IPS DF 6.9 (cell line): ENCODE measurements at places on chromosomes 2 and 18.

- DNase-seq, result no peak
Measured at GRCh38 chr18:13223311-13224143, 5.0 kb downstream of the LDLRAD4 start.

DNA sequence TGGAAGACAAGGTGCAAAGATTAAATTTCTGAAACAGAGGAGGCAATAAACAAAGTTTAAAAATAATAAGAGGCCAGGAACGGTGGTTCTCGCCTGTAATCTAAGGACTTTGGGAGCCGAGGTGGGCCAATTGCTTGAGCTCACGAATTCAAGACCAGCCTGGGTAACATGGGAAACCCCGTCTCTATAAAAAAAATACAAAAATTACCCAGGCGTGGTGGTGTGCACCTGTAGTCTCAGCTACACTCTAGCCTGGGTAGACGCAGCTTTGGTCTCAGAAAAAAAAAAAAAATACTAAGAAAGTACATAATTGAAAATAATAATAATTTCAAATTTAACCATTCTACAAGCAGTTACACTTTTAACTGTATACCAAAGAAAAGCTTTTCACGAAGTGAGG is 744.6 kb upstream of the POU3F3 start:
- no peak for DNase-seq

GRCh38 chr18:43574974-43575373 is 297.7 kb upstream of the SYT4 start:
- no peak for DNase-seq

GRCh38 chr2:218129458-218130135 is 3.8 kb downstream of the CXCR2 start:
- DNase-seq, result no peak

DNA sequence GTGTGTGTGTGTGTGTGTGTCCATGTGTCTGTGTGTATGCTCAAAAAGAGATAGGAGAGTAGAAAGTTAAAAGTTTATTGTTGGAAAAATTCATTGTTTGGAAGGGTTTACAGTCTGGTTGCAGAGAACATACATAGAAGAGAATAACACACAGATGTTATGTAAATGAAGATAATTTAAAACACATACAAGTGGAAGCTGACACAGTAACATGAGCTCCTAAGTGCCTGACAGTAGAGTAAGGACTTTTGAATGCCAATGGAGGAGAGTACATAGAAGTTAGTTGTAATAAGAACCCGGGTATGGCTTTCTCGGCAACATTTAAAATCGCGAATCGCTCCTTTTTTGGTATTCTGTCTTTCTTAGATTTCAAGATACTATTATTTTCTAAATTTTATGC is 137.0 kb upstream of the FANCL start:
- DNase-seq, result no peak

DNA sequence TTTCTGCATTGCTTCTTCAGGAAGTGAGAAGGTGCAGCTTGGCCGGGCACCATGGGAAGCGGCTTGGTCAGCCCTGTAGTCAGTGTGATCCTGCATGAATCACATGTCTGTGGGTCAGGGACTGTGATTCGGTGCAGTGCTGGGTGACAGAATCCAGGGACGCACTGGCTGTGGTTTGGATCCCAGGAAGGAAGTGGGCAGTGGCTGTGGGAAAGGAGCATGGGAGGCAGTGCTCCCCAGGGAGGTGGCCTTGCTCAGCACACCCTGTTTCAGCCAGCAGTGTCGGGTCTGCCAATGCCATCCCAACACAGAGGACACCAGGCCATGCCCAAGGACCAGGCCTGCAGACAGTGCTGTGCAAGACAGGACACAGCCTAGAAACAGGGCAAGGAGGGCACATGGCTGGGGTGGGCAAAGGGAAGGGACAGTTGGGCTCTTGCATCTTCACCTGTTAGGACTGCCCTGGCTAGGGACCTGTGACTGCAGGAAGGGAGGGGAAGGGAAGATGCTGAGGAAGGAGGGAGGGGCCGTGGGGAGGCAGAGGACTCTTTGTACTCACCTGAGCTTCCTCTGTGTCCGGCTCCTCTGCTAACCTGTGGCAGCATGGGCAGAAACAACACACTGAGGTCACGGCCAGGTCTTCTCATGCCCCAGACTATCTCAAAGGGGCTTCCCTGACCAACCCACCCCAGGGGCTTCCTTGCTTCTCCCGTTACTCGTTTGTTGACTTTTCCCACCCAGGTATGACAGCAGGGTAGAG is 37.2 kb upstream of the DNMT3A start:
- DNase-seq, result no peak

DNA sequence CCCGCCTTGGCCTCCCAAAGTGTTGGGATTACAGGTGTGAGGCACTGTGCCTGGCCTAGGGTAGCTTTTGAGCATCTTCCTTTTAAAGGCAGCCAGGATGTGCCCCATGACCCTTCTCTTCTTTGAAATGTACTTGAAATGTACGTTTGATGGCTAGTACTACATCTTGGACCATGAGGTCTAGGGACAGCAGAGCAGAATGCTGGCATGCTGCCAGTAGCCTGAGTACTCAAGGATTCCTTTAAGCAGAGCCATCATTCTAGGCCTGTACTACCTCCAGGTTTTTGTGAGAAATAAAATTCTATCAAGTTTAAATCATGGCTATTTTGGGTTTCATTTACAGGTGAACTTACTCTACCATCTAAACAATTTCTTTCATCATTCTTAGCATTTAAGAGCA is 2.9 kb upstream of the EML6 start:
- DNase-seq, result no peak

DNA sequence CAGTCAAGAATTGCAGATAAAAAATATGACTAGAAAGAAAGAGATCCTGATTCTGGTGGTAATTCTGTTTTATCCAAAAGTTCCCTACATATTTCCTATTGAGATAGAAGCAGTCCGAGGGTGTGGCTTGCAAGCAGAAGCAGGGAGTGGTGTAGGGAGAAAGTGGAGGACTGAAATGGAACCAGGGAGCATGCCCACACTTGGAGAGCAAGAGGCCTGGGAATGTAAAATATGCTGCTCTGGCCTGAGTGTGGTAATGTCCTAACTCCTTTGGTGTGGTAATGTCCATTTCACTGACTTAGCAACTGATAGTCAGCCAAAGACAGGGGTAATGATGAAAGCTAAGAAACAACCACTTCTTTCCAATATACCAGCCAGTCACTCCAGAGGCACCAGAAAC is 30.1 kb upstream of the FMNL2 start:
- DNase-seq, result no peak

GRCh38 chr2:101223814-101224231 is 28.9 kb upstream of the CNOT11 start:
- no peak for DNase-seq

GRCh38 chr18:14768241-14768640 is 20.3 kb downstream of the ANKRD30B start:
- no peak for DNase-seq

GRCh38 chr2:156437272-156437930 is 1.2 kb downstream of the GPD2 start:
- DNase-seq, result no peak

DNA sequence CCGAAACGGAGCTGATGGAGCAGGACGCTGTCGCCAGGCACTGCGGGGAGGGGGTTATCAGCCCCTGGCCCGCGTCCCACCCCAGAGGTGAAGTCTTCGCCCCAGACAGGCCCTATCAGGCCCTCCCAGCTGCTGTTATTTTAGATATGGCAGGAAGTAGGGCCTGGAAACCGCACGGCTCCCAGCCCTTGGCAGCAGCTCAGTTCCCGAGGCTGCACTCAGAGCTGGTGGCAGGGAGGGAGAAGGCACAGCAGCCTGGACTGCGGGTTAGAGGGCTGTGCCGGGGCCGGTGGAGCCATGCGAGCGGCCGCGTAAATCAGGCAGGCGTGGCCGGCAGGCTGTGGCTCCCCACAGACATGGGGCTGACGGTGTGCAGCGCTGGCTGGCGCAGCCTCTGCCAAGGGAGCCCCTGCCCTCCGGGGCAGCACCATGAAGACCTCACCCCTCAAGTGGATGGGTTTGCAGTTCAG is 111.4 kb downstream of the NFATC1 start:
- no peak for DNase-seq

DNA sequence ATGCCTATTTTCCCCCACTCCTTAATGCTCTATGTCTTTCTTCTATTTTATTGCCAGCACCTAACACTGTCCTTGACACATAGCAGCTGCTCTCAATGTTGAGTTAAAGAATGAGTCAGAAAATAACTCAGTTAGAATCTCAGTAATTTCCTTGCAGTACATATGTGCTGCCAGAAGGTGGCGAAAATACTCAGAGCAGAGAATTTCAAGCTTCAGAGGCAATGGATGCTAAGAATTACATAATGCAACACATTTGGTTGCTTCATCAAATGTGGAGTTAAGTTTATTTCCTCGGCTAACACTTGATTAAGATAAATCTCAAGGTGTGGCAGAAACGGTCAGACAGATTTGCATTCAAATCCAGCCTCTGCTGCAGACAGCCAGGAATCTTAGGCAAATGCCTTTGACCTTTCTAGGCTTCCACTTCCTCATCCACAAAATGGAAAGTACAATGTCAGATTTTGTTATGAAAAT is 105.6 kb downstream of the VSNL1 start:
- DNase-seq, result peak; percentile 54

GRCh38 chr2:231482806-231483391 is 18.6 kb upstream of the NCL start:
- no peak for DNase-seq

DNA sequence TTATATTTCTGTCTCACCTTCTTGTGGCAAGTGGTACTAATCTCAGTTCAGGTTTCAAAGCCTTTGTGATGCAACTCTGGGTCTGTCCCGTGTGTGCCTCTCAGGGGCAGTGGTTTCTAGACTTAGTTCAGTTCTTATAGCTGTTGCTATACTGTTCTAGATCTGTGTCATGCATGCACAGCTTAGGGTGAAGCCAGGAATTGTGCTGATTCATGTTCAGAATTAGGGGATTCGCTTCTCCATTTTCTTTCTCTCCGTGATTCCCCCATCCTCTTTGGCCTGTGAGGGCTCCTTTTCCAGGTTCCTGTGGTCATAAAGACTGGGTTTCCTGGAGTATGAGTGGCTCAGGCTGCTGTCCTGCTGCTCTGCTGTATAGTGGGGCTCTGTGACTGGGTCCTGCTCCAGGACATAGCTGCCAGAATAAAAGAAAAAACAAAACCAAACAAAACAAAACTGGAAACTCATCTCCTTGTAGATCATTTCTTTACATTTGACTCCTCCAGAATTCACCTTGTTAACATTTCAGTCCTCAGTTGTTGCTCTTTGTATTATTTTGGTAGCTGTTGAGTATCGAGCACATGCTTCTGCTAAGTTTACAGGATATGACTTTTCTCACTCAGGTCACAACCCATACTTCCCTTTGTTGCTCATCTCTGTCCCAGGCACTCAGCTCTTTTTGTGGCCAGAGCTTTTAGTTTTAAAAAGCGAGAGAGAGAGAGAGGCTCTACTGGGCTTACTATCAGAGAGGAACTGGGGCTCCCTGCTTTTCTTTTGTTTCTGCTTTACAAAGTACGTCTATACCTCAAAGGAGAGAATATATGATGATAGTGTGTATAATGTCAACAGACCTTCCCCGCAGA is 34.2 kb downstream of the CERS6 start:
- DNase-seq, result no peak

GRCh38 chr2:190789074-190790004 is 91.3 kb upstream of the GLS start:
- DNase-seq, result no peak

GRCh38 chr2:43388371-43388770 is 162.0 kb upstream of the ZFP36L2 start:
- no peak for DNase-seq

- no peak for DNase-seq
Measured at GRCh38 chr2:42218712-42219111, 49.6 kb downstream of the EML4 start.

- DNase-seq, result no peak
Measured at GRCh38 chr18:33836564-33836963, 258.5 kb downstream of the ASXL3 start.

DNA sequence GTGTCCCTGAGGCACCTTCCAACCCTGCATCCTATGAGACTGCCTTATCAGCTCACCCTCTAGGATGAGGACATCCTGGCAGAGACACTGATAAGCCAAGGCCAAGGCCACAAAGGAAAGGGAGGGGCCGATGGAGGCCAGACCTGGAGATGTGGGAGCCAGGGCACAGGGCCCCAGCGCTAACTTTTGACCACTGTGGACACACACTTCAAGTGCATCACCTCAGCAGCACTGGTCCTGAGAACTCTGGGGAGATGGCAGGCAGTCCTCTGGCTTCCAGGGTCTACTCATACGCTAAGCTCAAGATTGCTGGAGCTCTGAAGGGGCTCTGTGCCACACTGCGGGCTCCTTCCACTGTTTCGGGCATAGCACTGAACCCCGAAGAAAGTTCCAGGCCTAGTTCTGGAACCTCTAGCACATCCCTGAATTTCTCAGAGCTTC is 100.2 kb upstream of the ID2 start:
- DNase-seq, result no peak

DNA sequence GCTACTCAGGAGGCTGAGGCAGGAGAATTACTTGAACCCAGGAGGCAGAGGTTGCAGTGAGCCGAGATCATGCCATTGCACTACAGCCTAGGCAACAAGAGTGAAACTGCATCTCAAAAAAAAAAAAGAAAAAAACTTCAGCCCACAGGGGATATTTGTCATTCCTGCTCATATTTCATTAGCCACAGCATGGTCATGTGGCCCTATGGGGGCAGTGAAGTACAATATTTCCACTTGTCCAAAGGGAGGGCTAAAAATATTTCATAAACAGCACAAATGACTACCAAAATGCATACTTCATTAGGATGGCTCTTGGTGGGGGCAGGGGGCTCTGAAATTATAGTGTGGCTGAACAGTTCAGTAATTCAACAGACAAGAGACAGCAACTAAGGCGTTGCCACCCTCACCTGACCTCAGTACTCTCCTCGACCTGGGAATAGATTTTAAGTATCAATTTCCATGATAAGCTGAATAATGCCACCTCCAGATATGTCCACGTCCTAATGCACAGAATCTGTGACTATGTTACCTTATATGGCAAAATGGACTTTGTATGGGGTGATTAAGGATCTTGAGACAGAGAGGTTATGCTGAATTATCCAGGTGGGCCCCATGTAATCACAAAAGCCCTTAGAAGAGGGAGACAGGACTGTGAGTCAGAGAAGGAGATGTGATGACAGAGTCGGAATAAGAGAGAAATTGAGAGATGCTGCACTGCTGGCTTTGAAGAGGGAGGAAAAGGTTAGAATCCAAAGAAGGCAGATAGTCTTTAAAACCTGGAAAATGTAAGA is 158.2 kb upstream of the CRIM1 start:
- DNase-seq, result no peak

DNA sequence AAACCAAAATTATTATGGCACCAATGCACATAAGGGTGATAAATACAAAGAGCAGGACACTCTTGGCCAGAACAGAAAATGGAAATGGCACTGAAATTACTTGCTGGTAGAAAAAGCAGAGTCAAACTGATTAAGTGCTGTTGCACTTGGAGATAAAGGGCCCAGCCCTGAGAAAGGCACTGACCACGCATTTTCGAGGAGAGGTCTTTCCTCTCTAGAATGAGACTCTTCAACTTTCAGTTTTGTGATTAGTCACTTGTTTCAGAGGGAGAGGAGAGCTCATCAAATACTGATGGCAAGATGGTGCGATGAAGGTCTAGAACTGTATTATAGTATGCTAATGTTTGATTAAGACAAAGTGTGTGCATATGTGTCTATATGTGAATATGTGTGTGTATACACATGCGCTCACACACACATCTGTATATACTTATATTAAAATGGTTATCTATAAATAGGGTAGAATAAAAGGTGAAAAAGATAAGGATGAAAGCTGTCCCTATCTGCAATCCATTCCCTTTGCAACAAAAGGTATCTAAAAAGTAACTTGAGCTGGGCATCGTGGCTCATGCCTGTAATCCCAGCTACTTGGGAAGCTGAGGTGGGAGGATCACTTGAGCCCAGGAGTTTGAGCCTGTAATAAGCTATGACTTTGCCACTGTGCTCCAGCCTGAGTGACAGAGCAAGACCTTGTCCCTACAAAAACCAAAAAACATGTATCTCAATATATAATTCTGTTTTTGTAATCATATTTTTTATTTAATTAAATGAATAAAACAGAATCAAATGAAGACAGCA is 48.8 kb upstream of the ZDBF2 start:
- no peak for DNase-seq
